ENCODE measurements at places on chromosomes 5 and 9. TPM values are rescaled to one million over a fixed set of nuclear protein-coding genes. Genes with fewer than 3 reads are reported as not detected.

The HBEGF gene
- total RNA-seq, result 2.8 TPM

The MCIDAS gene
- not detected for total RNA-seq

The LIX1 gene
- total RNA-seq, result 0.26 TPM

The LTC4S gene
- total RNA-seq, result 2.2 TPM

The WDR31 gene
- 0.40 TPM for total RNA-seq

The FREM1 gene
- total RNA-seq, result 2.6 TPM

The PCDH12 gene
- total RNA-seq, result 0.17 TPM

The SLIT3 gene
- total RNA-seq, result 0.86 TPM

The PCDHB9 gene
- 1.6 TPM for total RNA-seq

The CNTNAP3B gene
- total RNA-seq, result 2.9 TPM

The SELENOP gene
- 17.0 TPM for total RNA-seq

The LIFR gene
- 18.9 TPM for total RNA-seq

The EQTN gene
- not detected for total RNA-seq

The PAXX gene
- 40.8 TPM for total RNA-seq

The ZFP37 gene
- total RNA-seq, result 4.4 TPM

The GNA14 gene
- 3.2 TPM for total RNA-seq

The WDR36 gene
- total RNA-seq, result 41.8 TPM

The MYMK gene
- total RNA-seq, result not detected

The MEF2C gene
- total RNA-seq, result 1.4 TPM

The C5orf52 gene
- total RNA-seq, result not detected

The ANXA2R gene
- total RNA-seq, result 0.17 TPM

The LPAR1 gene
- total RNA-seq, result 3.8 TPM

The INSL6 gene
- total RNA-seq, result not detected

The PDE6A gene
- total RNA-seq, result not detected

The GRXCR2 gene
- total RNA-seq, result not detected

The APBA1 gene
- 1.1 TPM for total RNA-seq

The SLC36A1 gene
- total RNA-seq, result 9.1 TPM

The SPATA31D4 gene
- not detected for total RNA-seq

Data from H1 (cell line).